Amygdala (tissue), 56 donors: ENCODE measurements at places on chromosomes 12 and 14.

DNA sequence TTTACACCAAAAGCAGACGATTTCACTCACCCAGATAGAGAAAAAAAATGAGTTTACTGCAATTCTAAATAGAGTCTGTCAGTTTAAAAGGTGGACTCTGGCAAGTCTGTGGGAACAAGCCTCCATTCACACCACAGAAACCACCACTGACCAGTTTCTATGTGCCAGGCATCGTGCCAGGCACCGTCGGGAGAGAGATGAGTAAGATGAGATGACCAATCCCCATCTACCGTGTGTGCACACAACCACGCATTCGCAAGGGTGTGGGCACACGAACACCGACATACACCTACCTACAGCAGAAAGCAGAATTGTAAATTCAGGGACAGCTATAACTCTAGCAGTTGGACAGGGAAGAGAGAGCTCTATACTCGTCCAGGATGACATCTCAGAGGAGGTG, 58.3 kb downstream of the PRIMA1 start:
- no peak for DNase-seq

- no peak for DNase-seq
These were observed 174.2 kb downstream of the PPM1H start for GRCh38 chr12:62760779-62761178.

GRCh38 chr14:29191092-29191491, 424.5 kb downstream of the FOXG1 start:
- DNase-seq, result no peak

GRCh38 chr12:53056296-53056695, 6.4 kb downstream of the TNS2 start:
- DNase-seq, result no peak

DNA sequence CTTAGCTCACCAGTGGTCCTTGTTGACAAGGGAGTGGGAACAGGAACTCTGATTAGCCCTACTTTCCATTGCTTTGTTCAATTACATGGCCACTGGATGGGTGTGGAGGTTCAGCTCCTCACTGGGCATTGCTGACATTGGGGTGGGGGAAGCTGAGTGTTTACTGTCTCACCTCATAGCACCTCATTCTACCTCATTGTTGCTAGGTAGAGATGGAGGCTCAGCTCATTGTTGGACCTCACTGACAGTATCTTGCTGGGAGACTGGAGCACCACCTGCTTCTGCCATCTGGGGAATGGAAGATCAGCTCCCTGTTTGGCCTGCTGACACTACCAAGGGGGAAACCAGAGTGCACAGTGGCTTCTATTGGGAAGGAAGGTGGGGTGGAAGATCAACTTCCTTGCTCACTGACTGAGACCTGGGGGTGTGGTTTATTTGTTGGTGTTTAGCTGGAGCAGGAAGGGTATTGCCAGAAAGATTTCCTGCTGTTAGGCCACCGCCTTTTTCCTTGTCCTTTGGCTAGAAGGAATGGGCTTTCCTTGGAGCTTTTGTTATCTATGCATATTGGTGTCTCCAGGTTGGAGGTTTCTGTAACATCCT, 1.3 kb upstream of the OR4E2 start:
- no peak for DNase-seq

GRCh38 chr12:69106482-69107118, 132.8 kb upstream of the CPSF6 start:
- no peak for DNase-seq

DNA sequence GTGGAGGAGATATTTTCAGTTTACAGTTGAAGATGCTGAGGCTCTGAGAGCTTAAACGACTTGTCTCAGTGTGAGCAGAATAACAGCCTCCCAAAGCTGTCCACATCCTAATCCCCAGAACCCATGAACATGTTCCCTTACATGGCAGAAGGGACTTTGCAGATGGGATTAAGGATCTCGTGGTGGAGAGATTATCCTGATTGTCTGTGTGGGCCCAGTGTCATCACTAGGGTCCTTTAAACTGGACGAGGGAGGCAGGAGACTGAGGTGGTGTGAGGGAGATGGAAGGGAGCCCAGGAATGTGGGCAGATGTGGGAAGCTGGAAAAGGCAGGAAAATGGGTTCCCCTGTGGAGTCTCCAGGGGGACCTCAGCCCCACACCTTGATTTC, 9.6 kb upstream of the KRT80 start:
- DNase-seq, result no peak

DNA sequence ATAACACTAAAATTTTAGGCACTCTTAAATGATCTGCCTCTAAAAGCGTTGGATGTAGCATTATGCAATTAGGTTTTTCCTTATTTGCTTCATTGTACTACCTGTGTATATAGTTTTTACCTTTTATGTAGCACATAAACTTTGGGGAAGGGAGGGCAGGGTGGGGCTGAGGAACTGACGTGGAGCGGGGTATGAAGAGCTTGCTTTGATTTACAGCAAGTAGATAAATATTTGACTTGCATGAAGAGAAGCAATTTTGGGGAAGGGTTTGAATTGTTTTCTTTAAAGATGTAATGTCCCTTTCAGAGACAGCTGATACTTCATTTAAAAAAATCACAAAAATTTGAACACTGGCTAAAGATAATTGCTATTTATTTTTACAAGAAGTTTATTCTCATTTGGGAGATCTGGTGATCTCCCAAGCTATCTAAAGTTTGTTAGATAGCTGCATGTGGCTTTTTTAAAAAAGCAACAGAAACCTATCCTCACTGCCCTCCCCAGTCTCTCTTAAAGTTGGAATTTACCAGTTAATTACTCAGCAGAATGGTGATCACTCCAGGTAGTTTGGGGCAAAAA, 4.1 kb downstream of the CDKN1B start:
- no peak for DNase-seq

DNA sequence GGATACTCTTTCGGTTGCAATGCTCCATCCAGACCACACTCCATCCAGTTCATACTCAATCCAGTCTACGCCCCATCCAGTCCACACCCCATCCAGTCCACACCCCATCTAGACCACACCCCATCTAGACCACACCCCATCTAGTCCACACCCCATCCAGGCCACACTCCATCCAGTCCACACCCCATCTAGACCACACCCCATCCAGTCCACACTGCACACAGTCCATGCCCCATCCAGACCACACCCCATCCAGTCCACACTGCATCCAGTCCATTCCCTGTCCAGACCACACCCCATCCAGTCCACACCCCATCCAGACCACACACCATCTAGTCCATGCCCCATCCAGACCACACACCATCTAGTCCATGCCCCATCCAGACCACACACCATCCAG, 116.0 kb upstream of the RTL1 start:
- DNase-seq, result no peak

DNA sequence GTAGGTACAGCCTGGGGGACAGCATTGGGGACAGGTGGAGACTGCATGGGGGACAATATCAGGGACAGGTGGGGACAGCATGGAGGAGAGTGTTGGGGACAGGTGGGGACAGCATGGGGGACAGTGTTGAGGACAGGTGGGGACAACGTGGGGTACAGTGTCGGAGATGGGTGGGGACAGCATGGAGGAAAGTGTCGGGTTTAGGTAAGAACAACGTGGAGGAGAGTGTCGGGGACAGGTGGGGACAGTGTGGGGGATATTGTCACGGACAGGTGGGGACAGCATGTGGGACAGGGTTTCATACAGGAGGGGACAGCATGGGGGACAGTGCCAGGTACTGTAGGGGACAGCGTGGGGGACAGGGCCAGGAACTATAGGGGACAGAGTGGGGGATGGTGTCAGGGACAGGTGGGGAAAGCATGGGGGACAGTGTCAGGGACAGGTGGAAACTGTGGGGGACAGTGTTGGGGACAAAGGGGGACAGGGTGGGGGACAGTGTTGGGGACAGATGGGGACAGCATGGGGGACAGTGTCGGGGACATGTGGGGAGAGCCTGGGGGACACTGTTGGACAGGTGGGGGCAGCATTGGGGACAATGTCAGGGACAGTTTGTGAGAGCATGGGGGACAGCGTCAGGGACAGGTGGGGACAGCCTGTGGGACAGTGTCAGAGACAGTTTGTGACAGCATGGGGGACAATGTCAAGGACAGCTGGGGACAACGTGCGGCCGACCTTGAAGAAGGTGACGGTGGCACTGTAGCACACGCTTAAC, 213.1 kb downstream of the TMEM121 start:
- DNase-seq, result no peak

- DNase-seq, result no peak
These were observed 43.0 kb upstream of the BTG1 start for GRCh38 chr12:92188517-92189188.

- no peak for DNase-seq
These were observed 100.1 kb upstream of the DIO3 start for GRCh38 chr14:101460986-101461750.

DNA sequence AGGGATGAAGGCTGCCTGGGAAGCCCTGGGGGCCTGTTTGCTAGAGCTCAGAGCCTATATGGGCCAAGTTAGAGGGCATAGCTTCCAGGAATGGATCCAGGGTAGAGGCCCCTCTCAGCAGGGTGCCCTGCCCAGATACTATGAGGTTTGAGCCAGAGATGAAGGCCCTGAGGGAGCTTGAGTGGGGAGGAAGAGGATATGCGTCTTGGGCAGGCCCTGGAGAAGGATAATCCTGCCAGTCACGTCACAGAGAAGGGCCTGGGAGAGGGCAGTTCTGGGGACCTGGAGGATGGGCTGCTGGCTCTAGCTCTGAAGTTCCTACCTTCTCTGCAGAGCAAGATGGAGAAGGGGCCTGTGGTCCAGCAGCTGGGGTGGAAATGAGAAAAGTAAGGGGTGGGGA, 5.9 kb upstream of the CACNB3 start:
- no peak for DNase-seq

DNA sequence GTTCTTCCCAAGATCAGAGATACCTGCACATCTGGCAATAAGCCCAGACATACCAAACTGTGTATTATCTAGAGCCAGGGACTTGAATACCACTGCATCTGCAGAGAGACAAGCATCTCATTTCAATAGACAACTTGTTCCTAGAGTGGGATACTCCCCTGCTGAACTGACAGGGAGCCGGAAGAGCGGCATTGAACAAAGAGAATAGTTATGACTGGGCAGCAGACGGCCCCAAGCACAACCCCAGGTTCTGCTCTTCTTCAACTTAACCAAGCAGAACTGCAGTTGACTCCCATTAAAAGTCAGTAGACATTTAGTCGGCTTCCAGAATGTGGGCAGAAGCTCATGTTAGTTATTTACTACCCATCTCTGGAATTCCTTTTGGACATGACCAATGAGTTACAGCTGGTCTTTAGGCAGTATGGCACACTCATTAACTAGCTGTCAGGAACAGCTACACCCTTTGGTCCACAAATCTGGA, 112.9 kb downstream of the HMGA2 start:
- DNase-seq, result no peak

GRCh38 chr12:109443794-109444193, 33.3 kb downstream of the KCTD10 start:
- no peak for DNase-seq

DNA sequence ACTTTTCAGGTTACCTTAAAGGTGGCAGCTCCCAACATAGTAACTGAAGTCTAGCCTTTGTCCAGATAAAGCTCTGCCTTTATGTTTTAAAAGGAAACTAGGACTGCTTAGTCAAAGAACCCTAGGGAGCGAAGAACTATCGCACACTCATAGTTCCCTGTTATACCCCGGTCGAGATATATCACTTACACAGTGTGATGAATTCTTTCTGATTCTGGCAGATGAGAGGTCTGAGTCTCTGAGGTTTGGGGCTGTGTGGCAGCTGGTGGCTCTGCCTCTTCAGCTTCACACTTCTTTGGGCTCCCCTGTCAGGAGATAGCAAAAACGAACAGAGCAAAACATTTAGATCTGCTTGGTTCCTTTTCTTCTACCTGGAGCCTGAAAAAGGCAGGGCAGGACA, 17.0 kb downstream of the ACIN1 start:
- DNase-seq, result no peak

DNA sequence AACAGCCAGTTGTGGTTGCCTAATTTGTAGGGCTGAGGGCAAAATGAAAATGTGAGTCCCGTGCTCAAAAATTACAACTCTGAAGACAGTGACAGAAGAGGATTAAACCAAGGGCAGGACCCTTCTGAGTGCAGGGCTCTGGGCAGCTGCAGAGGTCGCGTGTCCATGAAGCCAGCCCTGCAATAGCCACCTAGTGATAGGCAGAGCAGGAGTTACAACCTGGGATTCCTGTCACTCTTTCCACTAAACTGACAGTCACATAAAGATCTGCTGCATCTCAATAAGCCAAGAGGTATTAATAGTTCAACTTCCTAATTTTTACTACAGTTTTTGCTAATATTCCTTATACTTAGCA, 94.1 kb downstream of the SLC2A13 start:
- no peak for DNase-seq

- DNase-seq, result no peak
These were observed 201.1 kb downstream of the PIK3C2G start for GRCh38 chr12:18462442-18462841.

- DNase-seq, result no peak
These were observed 121.8 kb downstream of the SUDS3 start for GRCh38 chr12:118498171-118498570.

- no peak for DNase-seq
These were observed 125.8 kb downstream of the C12orf42 start for GRCh38 chr12:103369929-103370328.

- DNase-seq, result no peak
These were observed 691.8 kb downstream of the FLRT2 start for GRCh38 chr14:86221755-86222154.

DNA sequence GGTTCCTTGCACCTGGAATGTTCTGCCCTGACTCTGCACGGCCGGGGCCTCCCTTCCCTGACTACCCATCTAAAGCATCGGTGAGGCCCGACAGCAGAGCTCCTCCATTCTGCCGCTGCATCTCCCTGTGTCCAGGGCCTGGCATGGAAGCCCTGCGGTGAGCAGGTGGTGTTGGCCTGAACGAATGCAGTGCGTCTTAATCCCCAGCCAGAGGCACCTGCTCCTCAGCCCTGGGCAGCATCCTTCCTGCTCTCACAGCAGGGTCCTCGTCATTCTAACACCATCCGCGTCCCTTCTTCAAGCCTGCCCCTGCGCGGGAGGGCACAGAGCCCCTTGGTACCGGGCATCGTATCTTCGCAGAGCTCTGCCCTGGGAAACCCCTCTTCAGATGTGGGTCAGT, 15.4 kb downstream of the BEGAIN start:
- DNase-seq, result no peak

DNA sequence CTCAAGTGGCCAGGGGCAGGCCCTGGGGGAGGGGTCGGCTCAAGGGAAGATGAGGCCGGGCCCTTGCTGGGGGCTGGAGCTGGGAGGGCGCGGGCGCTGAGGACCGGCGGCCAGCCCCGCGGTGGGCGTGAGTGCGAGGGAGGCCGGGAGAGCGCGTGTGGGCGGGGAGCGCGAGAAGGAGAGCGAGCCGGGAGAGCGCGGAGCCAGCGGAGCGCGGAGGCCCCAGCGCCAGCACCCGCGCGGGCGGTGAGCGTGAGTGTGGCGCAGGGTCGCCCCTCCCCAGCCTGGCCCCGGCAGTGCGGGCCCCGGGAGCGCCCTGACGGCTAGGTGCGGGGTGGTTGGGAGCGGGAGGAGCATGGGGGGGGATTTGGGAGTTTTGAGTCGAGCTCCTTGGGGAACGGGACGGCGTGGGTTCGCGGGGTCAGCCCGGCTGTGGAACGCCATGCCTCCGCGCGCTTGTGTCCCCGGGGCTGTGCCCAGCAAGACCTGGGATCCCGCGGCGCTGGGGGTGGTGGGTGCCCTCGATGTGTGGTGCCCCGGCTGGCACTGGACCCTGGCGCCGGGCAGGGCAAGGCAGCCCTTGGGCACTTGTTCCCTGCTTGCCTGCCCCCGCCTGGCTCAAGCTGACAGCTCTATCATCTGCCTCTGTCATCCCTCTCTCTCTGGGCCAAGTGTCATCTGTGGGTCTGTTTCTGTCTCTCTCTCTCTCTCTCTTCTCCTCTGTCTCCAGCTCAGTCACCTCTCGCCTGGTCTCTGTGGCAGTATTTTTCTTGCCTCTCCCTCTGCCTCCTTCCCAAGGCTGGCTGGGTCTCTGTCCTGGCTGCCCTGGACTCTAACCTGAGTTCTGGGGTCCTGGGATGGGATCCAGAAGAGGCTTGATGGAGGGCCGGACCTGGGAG, at the start of gene LBHD2:
TSS of gene LBHD2 (plus strand) at position 190 of the 899 bp plus-strand sequence. CDS start 1,803 bp downstream, outside the sequence.
- DNase-seq, result no peak
